ENCODE measurements at places on chromosomes 11 and 22.

GRCh38 chr11:67300256-67300755 is 3.0 kb upstream of the SSH3 start:
- DNase-seq, result no peak

DNA sequence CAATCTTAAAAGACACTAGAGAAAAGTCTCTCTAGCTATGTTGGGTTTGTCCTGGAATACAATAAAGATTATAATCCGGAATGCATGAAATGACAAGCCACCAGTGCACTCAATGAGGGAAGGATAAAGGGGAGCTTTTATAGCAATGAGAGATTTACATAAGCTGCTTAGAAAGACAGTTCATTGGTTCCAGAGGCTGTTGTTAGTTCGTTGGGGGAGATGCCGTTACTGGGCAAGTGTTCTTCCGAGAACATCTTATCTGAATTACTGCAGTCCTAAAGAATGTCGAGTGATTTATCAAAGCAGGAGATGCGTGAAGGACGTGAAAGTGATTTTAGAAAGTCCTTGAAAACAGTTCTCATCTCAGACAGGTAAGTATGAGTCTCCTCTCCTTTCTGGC is 33.6 kb downstream of the SYN3 start:
- no peak for DNase-seq

- DNase-seq, result no peak
Observed at GRCh38 chr22:25023879-25024278, 71.4 kb downstream of the KIAA1671 start.

DNA sequence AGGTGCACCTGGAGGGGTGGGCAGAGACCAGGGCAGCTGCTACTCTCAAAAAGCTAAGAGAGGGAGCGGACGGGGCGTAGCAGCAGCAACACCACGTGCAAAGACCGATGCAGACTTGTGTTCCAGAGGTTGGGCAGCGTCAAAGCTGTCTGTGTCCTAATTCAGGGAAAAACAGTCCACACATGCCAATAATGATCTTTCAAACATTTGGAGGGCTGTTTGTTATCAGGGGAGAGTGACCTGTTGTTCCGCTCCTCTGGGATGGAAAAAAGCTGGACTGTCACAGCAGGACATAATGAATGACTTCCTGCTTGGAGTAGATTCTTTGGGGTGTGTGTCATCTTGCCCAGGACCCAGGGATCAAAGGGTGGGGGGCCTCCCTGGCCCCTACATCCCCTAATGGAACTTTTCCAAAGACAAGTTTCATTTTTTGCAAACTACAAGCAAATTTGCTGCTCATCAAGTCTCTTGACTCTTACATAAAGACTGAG is 6.2 kb upstream of the FBLN1 start:
- no peak for DNase-seq

- no peak for DNase-seq
Observed at GRCh38 chr22:41822317-41823057, 10.4 kb upstream of the SREBF2 start.

- DNase-seq, result no peak
Observed at GRCh38 chr11:11407763-11408084, 54.7 kb upstream of the CSNK2A3 start.

DNA sequence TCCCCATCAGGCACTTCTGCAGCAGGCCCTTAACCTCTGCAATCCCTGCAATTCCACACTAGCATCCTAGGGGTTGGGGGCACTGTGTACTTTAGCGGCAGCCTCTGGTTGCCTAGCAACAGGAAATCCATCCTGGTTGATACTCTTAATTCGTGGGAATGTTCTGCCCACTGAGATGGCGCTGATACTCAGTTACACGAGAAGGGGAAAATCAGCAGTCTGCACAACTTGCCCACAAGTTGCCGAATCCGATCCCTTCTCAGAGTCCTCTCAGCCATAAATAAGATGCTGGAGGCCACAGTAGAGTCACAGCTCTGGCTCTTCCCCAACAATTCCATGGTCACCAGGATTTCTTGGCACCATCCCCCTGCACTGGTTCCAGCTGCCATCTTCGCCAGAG is 57.6 kb upstream of the CRYBB3 start:
- DNase-seq, result no peak

- peak; percentile 16 for DNase-seq
Observed at GRCh38 chr11:3615998-3616397, 25.8 kb downstream of the ART5 start.

- no peak for DNase-seq
Observed at GRCh38 chr11:118091690-118092089, 4.9 kb upstream of the SMIM35 start.

GRCh38 chr11:34075178-34075820 is 23.8 kb downstream of the CAPRIN1 start:
- no peak for DNase-seq

DNA sequence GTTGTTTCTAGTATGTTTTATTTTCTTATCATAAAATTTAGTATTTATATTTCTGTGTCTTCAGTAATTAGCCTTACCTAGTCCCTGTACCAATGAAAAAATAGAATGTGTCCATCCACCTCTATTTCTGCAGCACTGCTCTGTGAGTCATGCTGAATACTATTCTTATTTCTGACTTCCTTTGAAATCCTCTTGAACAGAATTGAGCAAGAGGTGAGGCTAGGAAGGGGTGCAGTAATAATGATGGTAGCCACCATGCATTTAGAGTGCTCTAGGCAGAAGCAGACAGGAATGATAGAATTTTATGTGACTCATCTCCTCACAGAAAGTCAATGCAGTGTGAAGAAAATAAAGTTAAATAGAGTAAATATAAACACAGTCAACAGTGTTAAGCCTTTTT is 60.0 kb downstream of the OR10A6 start:
- no peak for DNase-seq

DNA sequence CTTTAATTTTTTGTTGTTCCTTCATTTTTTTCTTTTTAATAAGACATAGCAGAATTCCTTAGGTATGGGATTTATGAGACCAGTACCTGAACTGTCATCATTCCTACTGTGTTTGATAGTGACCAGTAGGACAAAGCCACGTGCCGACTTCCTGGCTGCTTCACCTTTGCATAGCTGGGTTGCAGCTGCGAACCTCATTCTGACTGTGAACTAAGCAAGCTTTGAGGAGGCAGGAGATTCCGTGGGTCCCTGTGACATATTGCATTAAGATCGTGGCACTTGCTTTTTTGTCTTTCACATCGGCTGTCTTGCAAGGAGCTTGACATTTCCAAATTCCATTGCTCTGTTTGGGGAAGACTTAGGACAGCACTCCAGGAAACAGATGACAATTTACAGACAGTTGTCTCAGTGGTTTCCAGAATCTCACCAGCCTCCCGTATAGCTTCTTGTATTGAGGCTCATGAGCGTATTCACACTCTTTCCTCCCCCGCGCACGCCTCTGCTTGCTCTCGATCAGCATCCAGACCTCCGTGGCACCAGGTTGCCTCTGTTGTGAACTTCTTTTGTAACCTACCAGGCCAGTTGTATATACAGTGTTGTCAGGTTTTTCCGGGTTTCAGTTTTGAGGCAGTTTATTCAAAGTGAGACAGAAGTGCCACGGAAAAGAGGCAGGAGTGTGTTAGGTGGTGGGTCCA is 101.7 kb downstream of the CWC15 start:
- peak; percentile 34 for DNase-seq

GRCh38 chr11:89015614-89016013 is 50.2 kb downstream of the GRM5 start:
- DNase-seq, result no peak

GRCh38 chr11:116112087-116112935 is 608.1 kb upstream of the CADM1 start:
- DNase-seq, result no peak

DNA sequence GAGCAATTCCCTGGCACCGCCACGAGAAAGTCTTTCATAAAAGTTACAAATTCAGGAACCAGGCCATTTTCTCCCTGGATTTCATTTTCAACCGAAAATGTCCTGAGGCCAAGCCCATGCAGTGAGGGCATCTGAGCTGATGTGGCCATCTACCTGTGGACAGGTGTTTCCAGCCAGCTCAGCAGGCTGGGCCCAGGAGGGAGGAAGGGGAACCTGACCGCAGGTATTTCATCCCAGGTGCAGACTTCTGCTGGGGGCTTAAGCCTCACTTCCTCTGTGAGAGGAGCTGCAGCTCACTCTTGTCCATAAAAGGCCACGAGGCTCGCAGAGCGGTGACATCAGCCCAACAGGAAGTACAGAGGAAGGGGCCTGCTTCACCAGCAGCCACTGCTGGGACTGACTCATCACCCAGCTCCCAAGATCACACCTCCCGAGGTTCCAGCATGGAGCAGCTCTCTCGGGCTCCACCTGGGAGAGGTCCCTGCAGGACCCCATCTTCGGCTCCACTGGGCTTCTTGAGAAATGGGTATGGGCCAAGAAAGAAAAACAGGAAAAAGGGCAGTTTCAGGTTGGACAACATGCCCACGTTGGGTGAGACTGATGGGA is 56.4 kb downstream of the MYH9 start:
- peak; percentile 66 for DNase-seq

GRCh38 chr11:129960216-129961214 is 42.1 kb downstream of the PRDM10 start:
- DNase-seq, result no peak

- no peak for DNase-seq
Observed at GRCh38 chr11:32613500-32614151, 30.0 kb downstream of the EIF3M start.

DNA sequence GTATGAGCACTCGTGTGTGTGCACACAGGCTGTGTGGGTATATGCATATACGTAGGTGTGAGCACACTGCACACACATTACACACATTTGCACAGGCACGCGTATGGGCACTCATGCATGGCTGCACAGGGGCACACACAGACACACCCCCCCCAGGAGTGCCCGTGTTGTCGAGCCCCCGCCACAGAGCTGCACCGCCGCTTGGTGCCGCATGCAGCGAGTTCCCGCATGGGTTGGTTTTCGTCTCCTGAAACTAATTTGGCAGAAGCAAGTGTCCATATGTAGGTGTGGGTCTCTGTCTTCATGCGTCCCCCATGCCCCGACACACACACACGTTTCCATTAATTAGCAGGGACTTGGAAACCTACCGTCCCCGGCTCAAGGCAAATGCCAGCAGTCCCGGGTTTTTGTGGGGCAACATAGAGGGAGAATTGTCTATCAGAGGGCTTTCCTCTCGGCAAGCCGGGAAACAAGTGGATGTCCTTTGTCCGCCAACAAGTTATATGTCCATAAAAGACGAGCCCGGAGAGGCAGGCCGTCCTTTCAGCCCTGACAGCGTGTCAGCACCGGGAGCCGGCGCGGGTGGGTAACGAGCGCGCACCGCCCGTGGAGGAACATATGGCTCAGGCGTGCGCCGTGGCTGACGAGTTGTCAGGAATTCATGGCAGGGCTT is 1291.7 kb downstream of the BRD1 start:
- DNase-seq, result peak; percentile 29

- DNase-seq, result no peak
Observed at GRCh38 chr11:367956-368413, 1.3 kb upstream of the B4GALNT4 start.

- DNase-seq, result no peak
Observed at GRCh38 chr11:83151274-83151977, 5.5 kb upstream of the PCF11 start.

DNA sequence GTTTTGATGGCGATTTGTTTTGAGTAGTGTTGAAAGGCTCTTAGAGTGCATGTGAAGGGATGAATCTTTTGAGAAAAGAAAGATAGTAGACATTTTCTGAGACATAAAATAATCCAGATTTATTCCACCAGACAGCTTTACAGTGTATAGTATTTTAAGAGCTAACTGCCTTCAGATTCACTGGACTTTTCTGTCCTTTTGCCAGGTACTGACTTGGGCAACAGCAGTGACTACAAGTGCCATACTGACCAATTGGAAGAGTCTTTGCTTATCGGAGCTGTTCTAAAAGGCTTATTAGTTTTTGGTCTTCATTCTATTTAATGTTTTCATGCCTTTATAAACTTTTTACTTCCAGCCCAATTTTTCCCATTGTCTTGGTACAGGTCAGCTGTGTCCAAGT is 32.5 kb downstream of the RTN3 start:
- no peak for DNase-seq

GRCh38 chr11:47403571-47403970 is 4.8 kb upstream of the SLC39A13 start:
- no peak for DNase-seq
